ENCODE measurements at places on chromosomes 3 and 15.

DNA sequence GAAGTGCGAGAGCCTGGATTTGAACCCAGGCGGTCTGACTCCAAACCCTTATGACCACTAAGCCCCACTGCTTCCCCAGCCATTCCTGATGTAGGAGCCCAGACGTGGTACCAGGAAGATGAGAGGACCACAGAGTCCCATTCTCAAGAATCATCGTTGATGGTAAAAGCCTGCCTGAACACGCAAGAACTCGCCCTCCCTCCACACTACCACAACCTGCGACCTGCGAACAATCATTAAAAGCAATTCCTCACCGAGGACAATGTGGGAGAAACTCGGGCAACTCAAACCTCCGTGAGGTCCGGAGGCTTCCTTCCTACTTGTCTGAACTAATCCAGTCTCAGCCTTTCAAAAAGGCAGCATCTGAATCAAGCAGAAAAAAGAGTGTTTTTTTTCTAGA, 10.3 kb downstream of the MAGI1 start:
- DNase-seq, result no peak

- DNase-seq, result no peak
Measured at GRCh38 chr15:92687746-92688145, 32.2 kb upstream of the FAM174B start.

DNA sequence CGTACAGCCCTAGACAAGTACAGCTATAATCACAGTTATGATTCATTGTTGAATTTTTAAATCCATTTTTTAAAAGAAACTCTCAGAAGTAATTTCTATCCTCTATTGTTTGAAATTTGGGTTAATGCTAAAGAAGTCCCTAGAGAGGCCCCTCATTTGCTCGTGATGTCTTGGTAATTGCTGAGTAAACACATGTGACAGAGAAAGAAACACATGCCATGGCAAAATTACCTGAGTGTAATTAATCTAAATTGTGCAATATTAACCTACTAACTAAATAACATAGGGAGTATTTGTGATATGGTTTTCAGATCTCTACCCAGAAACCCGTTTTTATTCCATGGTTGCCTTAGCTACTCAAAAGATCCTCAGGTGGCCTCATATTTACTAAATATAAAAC, 10.8 kb downstream of the NEK10 start:
- DNase-seq, result peak; percentile 16

GRCh38 chr15:41333026-41333562, 413 bp downstream of the NUSAP1 start:
- DNase-seq, result peak; percentile 71

- DNase-seq, result no peak
Measured at GRCh38 chr3:191775451-191776233, 314.7 kb downstream of the PYDC2 start.

DNA sequence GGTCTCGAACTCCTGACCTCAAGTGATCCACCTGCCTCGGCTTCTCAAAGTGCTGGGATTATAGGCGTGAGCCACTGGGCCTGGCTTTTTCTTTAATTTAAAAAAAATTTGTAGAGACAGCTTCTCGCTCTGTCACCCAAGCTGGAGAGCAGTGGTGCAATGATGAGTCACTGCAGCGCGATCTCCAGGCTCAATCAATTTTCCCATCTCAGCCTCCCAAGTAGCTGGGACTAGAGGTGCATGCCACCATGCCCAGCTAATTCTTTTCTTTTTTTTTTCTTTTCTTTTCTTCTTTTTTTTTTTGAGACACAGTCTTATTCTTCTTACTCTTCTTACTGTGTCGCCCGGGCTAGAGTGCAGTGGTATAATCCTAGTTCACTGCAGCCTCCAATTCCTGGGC, 19.8 kb downstream of the TUBGCP4 start:
- no peak for DNase-seq

- DNase-seq, result no peak
Measured at GRCh38 chr15:67121644-67122605, 56.5 kb downstream of the SMAD3 start.

DNA sequence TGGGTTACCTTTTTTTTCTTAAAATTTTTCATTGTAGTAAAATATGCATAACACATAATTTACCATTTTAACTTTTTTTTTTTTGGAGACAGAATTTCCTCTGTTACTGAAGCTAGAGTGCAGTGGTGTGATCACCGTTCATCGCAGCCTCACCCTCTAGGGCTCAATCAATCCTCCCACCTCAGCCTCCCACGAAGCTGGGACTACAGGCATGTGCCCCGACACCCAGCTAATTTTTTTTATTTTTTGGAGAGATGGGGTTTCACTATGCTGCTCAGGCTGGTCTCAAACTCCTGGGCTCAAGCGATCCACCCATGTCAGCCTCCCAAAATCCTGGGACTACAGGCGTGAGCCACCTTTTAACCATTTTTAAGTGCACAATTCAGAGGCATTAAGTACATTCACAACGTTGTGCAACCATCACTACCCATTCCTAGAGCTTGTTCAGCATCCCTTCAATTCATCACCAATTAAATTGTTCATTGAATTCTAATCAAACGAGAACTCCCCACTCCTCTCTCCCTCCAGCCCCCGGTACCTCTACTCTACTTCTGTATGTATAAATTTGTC, 44.6 kb downstream of the BHLHE40 start:
- no peak for DNase-seq

DNA sequence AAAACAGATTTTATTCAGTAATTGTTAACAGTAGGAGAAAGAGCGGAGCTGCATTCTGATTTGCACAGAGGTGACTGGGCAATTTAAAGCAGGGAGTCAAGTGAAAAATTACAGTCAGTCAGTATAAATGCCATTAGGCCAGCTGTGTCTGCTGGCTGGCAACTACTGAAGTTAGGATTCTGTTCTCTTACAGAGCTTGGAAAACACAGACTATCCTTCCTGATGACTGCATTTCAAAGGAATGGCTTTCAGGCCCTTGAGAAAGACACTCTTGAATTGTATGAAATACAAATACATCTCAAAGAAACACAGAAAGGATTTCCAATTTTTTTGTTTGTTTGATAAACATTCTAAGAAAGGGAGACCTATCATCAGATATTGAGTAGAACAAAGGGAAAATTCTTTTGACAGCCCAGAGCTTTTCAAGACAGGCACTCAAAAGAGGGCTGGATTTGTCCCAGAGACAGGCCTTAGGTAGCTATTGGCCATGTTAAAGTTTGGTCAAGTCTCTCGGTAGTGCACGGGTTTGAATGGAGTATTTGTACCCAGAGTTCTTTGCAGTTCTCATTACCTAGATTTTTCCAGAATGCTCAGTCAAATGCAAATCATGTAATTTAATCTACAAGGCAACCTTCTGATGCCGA, 551.2 kb upstream of the CCDC54 start:
- DNase-seq, result peak; percentile 31

DNA sequence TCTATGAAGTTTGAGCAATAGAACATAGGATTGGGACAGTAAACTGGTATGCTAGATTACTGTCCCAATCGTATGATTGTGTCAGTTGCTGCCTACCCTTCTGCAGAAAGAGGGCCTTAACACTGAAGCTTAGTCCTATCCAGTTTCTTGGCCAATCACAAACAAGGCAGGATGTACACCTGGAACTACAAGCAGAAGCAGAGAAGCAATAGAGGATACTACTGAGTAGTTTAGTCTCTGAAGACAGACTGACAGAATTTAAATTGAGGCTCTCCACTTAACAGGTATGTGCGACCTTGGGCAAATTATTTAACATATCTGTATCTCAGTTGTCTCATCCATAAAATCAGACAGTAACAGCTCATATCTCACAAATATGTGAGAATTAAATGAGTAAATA, 85.0 kb downstream of the ZNF280D start:
- DNase-seq, result no peak

DNA sequence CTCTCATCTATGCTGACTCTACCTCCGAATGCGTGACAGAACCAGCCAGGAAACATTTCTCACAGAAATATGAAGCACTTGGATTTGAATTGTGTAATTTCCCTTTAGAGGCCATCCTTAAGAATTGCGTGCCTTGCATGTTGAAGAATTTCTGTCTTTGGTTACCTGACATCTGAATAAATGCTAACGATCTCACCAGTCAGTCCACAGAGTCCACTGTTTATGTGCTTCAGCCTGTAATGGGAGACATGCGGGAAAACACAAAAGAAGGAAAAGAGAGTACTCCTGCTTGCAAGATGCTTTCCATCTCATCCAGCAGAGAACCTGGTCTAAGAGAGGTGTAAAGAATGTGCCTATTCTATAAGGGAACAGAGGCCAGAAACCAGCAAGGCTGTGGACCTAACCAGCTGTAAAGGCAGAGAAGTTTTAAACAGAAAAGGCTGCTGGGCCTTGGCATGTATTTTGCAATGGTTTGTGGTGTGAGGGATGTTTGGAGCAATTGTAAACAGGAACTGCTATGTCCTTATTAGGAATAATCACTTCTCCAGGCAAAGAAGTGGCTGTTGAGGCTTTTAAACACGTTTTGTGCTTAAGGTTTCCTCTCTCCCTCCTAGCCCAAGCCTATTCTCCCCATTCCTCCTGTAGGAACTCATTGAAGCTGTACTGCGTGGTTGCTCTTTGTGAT, 36.4 kb upstream of the BOC start:
- no peak for DNase-seq

- no peak for DNase-seq
Measured at GRCh38 chr15:40510201-40510600, 39.4 kb downstream of the CHST14 start.

GRCh38 chr3:186869253-186870100, 27.0 kb downstream of the ADIPOQ start:
- DNase-seq, result no peak

All from NCI-H2171 treated with DMSO at 0.1 percent for 48 hours (cell line).